ENCODE measurements at places on chromosomes 13 and 19.

GRCh38 chr19:24071078-24071477 is 15.9 kb upstream of the ZNF254 start:
- peak; percentile 44 for ATAC-seq

GRCh38 chr19:22882797-22883196 is 50.7 kb downstream of the ZNF723 start:
- ATAC-seq: no peak

- ATAC-seq: no peak
Measured at GRCh38 chr13:21528616-21529015, 69.5 kb upstream of the ZDHHC20 start.

- ATAC-seq: no peak
Measured at GRCh38 chr19:55459551-55459949, 1.9 kb downstream of the ISOC2 start.

DNA sequence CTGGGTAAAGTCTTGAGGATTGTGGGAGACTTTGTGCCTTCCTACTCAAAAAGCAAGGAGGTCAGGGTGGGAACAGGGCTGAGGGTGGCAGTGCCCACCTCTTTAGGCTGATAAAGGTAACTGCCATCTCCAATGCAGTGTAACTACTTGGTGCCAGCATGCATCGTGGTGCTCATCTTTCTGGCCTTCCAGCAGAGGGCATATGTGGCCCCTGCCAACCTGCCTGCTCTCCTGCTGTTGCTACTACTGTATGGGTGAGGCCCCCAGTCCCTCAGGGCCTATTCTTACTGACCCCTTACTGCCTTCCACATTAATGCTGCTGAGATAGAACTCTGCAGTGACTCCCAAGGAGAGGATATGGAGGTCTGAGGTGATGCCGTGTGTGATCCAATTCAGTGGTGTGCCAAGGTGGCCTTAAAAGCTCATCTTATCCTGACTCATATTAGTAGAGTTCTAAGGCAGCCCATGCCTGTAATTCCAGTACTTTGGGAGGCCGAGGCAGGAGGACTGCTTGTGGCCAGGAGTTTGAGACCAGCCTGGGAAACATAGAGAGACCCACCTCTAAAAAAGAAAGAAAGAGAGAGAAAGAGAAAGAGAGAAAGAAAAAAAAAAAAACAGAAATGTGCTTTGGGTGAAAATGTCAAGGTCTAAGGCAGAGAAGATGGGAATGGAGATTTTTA is 9.7 kb upstream of the ARHGAP45 start:
- ATAC-seq: peak; percentile 12

- no peak for ATAC-seq
Measured at GRCh38 chr19:19059837-19060611, 3.8 kb upstream of the SLC25A42 start.

DNA sequence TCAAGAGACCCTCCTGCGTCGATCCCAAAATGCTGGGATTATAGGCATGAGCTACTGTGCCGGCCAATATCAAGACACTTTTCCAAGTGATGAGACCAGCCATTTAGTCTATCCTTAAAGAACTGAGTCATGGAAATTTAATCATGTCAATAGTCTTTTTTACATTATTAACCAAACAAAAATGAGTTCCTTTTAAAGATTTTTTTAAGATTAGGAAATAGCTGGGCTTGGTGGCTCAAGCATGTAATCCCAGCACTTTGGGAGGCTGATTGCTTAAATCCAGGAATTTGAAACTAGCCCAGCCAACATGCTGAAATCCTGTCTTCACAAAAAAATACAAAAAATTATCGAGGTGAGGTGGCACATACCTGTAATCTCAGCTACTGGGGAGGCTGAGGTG is 16.7 kb upstream of the ZNF564 start:
- no peak for ATAC-seq

GRCh38 chr19:57850553-57851017 is 926 bp downstream of the ZNF587 start:
- peak; percentile 29 for ATAC-seq

GRCh38 chr13:27481766-27482165 is 31.4 kb upstream of the MTIF3 start:
- peak; percentile 46 for ATAC-seq

- no peak for ATAC-seq
Measured at GRCh38 chr19:19860756-19861390, 4.8 kb upstream of the ZNF253 start.
